ENCODE measurements at places on chromosomes 6 and 20.

- DNase-seq, result no peak
Observed at GRCh38 chr6:55014321-55015088, 159.8 kb upstream of the HCRTR2 start.

GRCh38 chr6:72561629-72562028, 60.2 kb upstream of the KCNQ5 start:
- DNase-seq, result no peak

GRCh38 chr20:21826976-21827375, 121.5 kb downstream of the PAX1 start:
- no peak for DNase-seq

- DNase-seq, result no peak
Observed at GRCh38 chr6:144327081-144327480, 41.9 kb downstream of the UTRN start.
